ENCODE measurements at places on chromosomes 12 and 14.

DNA sequence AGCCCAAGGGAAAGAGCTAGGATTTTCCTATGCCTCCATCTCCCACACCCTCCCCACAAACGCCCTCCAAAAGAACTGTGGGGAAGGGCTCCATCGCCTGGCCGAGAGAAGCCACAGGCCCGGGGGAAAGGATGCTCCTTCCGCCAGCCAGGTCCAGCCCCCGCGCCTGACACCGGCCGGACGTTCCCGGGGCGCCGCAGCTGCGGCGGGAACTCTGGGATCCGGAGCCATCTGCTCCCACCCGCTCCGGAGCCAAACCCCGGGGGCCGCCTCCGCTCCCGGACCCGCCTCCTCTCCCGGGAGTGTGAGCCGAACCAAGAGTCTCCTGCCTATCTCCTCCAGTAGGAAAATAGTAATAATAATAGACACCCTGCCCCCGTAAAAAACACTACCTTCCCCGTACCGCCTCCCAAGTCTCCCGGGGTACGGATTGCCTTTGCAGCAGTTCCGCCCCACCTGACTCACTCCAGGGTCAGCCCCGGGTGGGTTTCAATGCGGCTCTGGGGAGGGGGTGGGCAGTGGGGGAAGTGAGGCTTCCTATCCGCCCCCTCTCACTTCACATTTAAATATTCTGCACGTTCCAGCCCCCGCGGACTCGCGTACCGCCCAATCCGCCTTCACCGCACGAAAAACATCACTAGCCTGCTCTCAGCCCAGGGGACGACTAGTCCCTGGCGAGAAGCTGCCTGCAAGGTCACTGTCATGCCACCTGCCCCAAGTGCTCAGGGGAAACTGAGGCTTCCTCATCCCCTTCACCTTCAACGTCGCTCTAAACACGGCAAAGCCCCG lies 2.4 kb downstream of the AGAP2 start:
- no peak for DNase-seq

DNA sequence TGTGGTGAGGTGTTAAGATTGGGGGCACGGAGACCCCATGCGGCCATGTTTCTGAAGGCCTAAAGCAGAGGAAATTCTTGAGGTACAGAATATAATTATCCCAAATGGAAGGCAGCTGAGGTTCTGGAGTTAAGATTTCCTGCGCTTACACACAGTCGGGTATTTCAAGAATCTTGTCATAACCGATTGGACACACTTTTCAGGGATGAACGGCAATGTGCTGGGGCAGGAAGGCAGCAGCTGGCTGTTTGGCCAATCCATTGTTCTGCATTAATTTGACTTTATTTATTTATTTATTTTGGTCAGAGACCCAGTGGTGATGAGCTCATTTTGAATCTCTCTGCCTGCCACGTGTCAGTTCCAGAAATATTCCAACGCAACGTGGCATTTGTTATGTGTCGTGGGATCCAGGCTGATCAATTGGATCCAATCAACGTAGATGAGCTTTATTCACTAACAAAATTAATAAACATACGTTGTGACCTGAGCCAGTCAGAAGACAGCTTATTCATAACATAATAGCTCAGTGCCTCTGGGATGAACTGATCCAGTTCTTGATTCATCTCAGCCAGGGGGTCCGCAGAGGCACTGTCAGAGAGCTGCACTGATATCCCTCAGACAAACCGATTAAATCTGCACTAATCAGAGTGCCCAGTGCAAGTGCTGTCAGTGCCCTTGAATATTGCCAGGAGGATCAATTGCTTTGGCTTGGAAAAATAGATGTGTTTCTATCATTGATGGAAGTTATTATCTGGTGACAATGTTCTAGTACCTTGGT lies 181.0 kb downstream of the KTN1 start:
- no peak for DNase-seq

DNA sequence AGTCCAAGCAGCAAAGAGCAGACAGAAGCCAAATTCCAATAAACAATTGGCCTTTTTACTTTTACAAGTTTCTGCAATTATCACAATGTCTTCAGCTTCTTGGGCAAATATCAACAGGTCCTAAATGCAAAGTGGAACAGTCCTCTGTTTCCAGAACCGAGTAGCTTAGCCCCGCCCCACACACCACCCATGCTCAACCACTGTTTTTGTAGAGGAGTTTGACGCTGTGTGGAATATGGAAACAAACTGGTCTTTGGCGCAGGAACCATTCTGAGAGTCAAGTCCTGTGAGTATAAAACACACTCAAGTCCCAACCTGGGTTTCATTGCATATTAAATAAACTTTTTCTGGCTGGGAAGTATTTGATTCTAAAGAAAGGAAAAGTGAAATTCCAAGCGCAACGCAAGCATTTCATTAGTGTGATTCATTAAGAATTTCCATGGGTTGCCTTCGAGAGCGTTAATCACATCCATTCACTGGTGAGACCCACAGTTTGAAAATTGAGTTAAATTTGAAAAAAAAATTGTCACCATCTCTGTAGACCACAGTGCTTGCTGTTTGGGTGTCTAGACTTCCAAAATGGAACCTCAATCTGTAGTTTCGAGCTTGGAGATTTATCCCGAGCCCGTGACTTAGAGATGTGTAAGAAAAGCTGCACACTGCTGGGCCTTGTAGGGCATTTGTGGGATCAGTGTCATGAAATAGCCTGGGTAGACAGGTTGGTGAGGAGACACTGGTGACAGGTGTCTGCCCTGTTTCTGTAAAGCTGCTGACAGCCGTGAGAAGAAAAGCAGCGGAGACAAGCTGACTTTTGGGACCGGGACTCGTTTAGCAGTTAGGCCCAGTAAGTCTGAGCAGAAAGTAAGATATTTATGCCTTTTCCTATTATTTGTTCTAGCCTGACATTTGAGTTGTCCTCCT lies 96.1 kb downstream of the DAD1 start:
- no peak for DNase-seq

GRCh38 chr14:79820866-79821535 lies 390.3 kb downstream of the DIO2 start:
- no peak for DNase-seq

GRCh38 chr12:7015555-7016370 lies 2.5 kb downstream of the LPCAT3 start:
- no peak for DNase-seq

DNA sequence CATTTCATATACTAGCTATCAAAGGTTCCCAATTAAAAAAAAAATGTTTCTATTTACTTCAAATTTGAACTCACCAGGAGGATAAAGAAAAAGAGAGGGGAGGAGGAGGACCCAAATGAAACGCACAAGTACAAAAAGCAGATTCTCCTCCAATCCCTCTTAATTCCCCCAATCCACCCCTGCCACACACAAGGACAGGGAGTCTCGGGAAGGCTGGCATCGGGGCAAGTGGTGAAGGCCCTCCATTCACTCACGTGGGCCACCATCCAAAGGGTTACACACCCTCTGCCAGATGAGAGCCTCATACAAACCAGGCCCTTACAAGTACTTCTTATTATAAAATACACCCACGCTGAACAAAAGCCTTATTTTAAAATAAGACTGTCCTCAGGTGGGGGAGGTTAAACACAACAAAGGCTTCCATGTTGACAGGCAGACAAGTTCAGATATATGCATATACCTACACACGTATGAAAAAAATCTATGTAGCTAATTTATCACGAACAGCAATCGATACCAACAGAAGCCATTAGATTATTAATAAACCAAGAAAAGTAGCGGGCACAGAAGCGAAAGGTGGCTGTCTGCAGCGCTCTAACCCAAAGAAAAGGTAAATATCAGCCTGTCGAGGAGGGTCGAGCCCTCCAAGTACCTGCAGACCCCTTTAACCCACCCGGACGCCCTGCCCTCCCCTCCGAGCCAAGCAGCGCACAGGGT lies 1.5 kb downstream of the ATP2B1 start:
- peak; percentile 54 for DNase-seq

- no peak for DNase-seq
Observed at GRCh38 chr12:48193623-48194022, 9.5 kb downstream of the OR10AD1 start.

DNA sequence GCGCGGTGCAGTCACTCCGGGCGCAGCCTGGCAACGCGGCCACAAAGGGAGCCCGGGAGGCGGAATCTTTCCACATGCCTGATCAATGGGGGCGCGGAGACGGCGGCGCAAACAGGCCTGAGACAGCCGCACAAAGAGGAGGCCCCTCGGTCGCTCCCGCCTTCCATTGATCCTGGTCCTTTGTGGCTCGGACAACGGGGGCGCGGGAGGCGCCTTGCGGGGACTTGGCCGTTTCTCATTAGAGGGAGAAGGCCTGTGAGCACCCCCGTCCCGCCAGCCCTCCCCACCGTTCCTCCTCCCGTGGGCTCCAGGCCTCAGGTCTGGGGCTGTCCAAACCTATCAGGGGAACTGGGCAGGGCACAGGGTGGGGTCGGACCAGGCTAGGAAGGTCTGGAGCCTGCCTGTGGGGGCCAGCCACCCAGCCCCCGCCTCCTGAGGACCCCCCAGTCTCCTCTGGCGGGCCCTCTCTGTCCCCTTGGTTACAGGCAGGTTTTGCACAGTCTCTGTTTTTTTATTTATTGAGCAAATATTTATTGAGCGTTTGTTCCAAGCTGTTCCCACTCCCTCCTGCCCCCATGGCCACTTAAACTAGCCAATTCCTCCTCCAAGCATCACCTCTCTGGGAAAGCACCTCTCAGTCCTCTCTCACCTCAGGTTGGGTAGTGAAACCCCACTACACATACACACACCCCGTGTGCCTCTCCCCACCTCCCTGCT lies 29.0 kb upstream of the MSI1 start:
- DNase-seq = no peak

DNA sequence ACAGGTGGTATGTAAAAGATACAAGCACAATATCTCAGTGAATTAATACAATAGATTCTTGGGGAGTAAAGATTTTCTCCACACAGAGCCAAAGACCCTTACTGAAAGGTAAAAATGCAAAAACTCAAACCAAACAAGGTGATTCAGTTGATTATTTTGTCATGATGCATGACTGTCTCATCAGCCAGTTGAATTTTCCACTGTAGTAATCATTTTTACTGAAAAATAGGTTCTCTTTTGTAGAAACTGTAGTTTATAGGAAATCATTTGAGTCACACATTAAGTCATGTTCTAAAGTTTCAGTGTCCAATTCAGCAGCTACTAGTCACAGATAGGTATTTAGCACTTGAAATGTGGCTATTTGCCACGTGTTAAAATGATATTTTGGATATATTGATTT lies 53.6 kb downstream of the PPFIA2 start:
- DNase-seq = no peak
